Thoracic aorta (tissue), 2 donors: ENCODE measurements at places on chromosomes 2 and 18. TPM values are rescaled to one million over a fixed set of nuclear protein-coding genes. Genes with fewer than 3 reads are reported as not detected.

GRCh38 chr18:21281603-21282002 is 39.6 kb downstream of the GREB1L start:
- no peak overlapping the region for H3K27ac ChIP-seq
- H3K4me1 ChIP-seq, result peaks cover 13% of the 10 kb centered on the region
- DNase-seq, result no peak
- no peaks in the 10 kb centered on the region for H3K36me3 ChIP-seq
- no peaks in the 10 kb centered on the region for H3K27me3 ChIP-seq

CNDP1 gene
- total RNA-seq, result not detected

- H3K27ac ChIP-seq, result no peak overlapping the region
- no peaks in the 10 kb centered on the region for H3K27me3 ChIP-seq
- H3K4me3 ChIP-seq, result no peak overlapping the region
- no peaks in the 10 kb centered on the region for H3K4me1 ChIP-seq
- no peak for DNase-seq
Observed at GRCh38 chr2:185618625-185619024, 120.0 kb upstream of the FSIP2 start.

GRCh38 chr18:62957885-62958472 is 242.6 kb downstream of the PHLPP1 start:
- H3K36me3 ChIP-seq, result no peaks in the 10 kb centered on the region
- no peak overlapping the region for H3K27ac ChIP-seq
- no peak for DNase-seq

DNA sequence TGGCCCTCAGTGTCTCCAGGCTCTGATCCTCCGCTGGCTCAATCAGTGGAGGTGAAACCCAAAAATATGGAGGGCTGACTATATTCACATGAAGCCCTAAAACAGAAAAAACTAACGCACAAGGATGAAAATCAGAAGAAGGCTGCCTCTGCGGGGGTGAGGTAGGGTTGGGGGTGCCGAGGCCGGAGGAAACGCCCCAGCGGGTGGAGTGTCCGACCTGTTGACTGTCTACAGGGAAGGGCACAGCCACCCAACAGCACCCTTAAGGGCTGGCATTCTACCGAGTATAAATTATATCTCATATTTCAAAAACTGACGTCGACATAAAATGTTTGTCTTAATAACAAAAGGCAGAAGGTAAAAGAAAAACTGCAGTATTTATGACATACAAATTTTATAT is 223.5 kb downstream of the HDAC4 start:
- H3K27me3 ChIP-seq, result no peaks in the 10 kb centered on the region
- no peaks in the 10 kb centered on the region for H3K4me1 ChIP-seq
- no peak for DNase-seq
- no peak overlapping the region for H3K4me3 ChIP-seq
- no peak overlapping the region for H3K27ac ChIP-seq

GKN2 gene
- total RNA-seq, result 9.7 TPM

PAIP2B gene
- 4.7 TPM for total RNA-seq

GRCh38 chr2:136117391-136117841 is 533 bp downstream of the CXCR4 start:
- DNase-seq, result no peak
- peaks cover 23% of the 10 kb centered on the region for H3K4me1 ChIP-seq
- H3K36me3 ChIP-seq, result no peaks in the 10 kb centered on the region
- no peaks in the 10 kb centered on the region for H3K27me3 ChIP-seq
- peak overlapping the region; percentile 74 for H3K4me3 ChIP-seq

- H3K27ac ChIP-seq, result peak overlapping the region; percentile 55
- peaks cover 64% of the 10 kb centered on the region for H3K4me1 ChIP-seq
- H3K4me3 ChIP-seq, result no peak overlapping the region
- no peaks in the 10 kb centered on the region for H3K27me3 ChIP-seq
- no peaks in the 10 kb centered on the region for H3K36me3 ChIP-seq
Observed at GRCh38 chr2:33083699-33084387, 137.1 kb downstream of the LTBP1 start.

DSG2 gene
- 2.8 TPM for total RNA-seq

DNA sequence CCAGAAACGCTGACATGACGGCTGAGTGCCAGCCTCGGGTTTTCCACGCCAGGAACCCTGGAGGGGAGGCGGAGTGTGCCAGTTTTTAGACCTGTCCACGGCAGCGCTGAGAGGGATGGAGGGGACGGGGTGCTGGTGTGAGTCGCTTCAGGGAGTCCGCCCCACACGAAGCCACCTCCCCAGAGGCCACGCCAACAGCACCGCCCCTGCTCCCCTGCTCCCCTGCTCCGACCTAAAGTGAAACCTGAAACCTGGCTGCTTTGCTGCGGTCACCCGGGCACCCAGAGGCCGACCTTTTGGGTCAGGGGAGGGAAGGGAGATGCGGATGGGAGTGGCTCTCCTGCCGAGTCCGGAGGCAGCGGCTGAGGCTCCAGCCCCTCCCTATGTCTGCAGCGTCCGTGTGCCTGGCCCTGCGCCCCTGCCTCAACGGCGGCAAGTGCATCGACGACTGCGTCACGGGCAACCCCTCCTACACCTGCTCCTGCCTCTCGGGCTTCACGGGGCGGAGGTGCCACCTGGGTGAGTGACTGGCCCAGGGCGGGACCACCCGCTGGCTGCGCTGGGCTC is 38.1 kb downstream of the SNED1 start:
- H3K27me3 ChIP-seq, result no peaks in the 10 kb centered on the region
- H3K4me3 ChIP-seq, result peak overlapping the region; percentile 58
- peaks cover 8% of the 10 kb centered on the region for H3K4me1 ChIP-seq
- no peak overlapping the region for H3K27ac ChIP-seq

DNA sequence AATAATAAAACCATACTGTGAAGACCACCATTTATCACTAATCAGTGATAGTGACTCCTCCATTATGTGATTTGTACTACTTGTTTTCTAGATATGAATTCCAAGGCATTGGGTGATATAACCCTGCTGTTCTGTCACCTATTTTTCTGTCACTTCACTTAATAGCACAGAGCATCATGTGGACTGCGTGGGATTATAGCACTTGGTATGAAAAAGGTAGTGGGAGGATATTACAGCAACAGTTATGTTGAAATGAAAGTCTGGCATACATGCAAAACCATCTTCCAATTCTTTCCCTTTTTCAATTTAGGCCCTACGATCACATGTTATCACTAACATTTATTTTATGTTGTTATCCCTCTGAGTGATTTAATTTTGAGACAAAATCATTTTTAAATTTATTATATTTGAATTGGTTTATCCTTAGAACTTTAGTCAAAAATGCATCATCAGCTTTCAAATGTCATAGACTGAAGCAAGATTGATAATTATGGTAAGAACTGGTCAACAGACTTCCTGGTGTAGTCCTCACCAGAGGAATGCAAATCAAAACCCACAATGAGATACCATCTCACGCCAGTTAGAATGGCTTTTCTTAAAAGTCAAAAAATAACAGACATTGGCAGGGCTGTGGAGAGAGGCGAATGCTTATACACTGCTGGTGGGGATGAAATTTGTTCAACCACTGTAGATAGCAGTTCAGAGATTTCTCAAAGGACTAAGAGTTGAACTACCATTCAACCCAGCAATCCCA is 242.6 kb downstream of the IKZF2 start:
- no peak for DNase-seq
- no peaks in the 10 kb centered on the region for H3K36me3 ChIP-seq
- no peak overlapping the region for H3K4me3 ChIP-seq
- no peaks in the 10 kb centered on the region for H3K27me3 ChIP-seq
- H3K4me1 ChIP-seq, result peaks cover 6% of the 10 kb centered on the region

GRCh38 chr2:64807417-64807816 is 153.7 kb upstream of the SERTAD2 start:
- H3K27me3 ChIP-seq, result no peaks in the 10 kb centered on the region
- no peak overlapping the region for H3K4me3 ChIP-seq
- no peaks in the 10 kb centered on the region for H3K36me3 ChIP-seq
- no peaks in the 10 kb centered on the region for H3K4me1 ChIP-seq
- H3K27ac ChIP-seq, result no peak overlapping the region

DNA sequence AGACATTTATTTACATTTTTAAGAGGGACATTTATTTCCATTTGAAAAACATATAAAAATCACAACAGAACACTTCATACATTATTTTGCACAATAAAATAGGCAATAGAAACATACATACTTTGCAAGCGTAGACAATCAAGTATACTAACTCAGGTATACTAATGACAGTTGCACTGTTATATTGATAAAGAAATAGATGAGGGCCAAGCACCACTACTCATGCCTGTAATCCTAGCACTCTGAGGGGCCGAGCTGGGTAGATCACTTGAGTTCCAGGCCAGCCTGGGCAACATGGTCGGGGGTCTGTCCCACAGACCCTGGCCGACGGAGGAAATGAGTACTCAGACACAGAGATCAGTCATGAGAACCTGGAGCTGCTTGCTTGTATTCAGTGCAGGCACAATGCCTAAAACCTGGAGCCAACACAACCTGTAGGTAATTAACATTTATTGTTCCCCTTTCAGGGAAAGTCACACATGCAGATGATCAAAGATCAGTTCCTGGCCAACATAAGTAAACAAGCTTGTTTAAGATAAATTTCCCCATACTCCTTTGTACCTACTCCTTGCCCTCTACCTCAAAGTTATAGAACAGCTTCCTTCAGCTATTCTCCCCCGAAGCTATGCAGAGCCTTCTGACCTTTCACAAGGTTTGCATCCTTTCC is 1960.2 kb downstream of the SUCLG1 start:
- H3K4me3 ChIP-seq, result no peak overlapping the region
- DNase-seq, result no peak
- H3K27me3 ChIP-seq, result no peaks in the 10 kb centered on the region
- no peaks in the 10 kb centered on the region for H3K36me3 ChIP-seq
- no peaks in the 10 kb centered on the region for H3K4me1 ChIP-seq

DNA sequence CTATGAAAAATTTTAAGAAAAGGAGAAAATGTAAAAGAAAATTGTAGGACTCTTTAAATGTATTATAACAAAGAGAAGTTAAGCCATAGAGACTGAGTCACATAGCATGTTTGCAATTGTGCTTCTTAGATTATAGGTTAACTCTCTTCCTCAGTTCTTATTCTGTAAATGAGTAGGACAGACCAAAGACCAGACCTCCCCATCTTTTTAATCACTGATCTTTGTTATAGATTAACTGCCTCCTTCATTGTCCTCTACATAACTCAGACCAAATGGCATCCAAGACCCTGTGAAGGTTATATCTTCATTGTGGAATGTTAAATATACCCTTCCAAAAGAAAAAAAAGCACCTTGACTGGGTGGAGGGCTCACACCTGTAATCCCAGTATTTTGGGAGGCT is 316.9 kb upstream of the LRRTM4 start:
- H3K27ac ChIP-seq, result no peak overlapping the region
- no peaks in the 10 kb centered on the region for H3K36me3 ChIP-seq
- DNase-seq, result no peak
- no peak overlapping the region for H3K4me3 ChIP-seq
- no peaks in the 10 kb centered on the region for H3K4me1 ChIP-seq

DNA sequence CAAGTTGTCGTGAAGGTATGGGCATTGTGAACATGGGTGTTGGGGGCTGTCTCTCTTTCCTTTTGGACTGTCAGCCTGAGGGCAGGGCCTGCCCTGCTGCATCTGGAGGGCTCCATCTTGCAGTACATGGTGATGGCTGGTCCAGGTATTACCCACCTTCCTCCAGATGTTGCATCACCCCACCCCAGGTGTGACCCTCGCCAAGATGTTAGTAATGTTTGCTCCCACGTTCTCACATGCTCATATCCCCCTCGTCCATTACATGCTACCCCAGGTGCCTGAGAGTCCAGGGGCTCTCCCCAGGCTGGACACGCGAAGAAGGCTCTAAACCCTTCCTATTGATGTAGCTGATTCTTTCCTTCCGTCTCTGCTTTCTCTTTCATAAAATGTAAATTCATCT is 13.9 kb downstream of the ZAP70 start:
- H3K4me1 ChIP-seq, result peaks cover 10% of the 10 kb centered on the region
- H3K36me3 ChIP-seq, result no peaks in the 10 kb centered on the region
- DNase-seq, result no peak
- no peak overlapping the region for H3K4me3 ChIP-seq
- H3K27me3 ChIP-seq, result no peaks in the 10 kb centered on the region

DNA sequence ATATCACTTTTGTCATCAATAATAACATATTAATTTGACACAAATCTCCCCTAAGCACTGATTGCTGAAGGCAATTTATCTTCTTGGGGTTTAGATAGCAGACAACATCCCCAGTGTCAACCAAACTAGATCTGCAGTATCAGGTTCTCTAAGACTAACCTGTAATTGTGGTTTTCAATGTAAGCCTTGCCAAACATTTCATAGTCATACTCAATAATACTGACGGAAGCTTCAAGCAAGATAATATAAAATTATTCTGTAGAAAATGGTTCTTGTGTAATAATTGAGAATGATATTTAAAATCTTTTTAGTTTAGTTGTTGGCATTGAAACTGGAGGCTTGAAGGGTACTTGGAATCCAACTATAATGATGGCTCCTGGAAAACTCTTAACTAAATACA is 186.3 kb downstream of the RIT2 start:
- no peaks in the 10 kb centered on the region for H3K4me1 ChIP-seq
- H3K4me3 ChIP-seq, result no peak overlapping the region
- no peaks in the 10 kb centered on the region for H3K36me3 ChIP-seq
- H3K27me3 ChIP-seq, result no peaks in the 10 kb centered on the region

SRD5A2 gene
- total RNA-seq, result not detected

DNA sequence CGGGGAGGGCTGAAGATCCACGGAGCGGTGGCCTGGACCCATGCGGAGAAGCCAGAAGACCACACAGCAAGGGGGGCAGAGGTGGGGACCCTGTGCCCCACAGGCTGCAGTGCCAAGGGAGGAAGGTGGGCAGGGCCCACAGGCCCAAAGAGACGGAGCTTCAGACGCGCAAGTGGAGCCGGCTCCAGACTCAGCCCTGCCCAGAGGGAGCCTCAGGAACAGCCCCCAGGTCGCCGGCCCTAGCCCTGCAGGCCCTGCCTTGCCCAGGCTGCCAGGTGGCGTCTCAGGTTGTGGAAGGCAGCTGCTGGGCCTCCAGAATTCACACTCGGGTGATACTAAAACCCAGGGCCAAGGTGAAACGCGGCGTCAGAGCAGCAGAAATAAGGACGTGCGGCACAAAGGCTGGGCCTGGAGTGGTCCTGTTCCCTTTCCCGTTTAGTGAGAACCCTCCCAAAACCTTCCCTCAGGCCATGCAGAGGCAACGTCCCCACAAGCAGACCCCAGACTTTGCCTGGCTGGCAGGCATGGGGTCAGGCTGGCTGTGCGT is 36.8 kb downstream of the SLC66A2 start:
- H3K4me3 ChIP-seq, result no peak overlapping the region
- no peak for DNase-seq
- peaks cover 21% of the 10 kb centered on the region for H3K36me3 ChIP-seq

DNA sequence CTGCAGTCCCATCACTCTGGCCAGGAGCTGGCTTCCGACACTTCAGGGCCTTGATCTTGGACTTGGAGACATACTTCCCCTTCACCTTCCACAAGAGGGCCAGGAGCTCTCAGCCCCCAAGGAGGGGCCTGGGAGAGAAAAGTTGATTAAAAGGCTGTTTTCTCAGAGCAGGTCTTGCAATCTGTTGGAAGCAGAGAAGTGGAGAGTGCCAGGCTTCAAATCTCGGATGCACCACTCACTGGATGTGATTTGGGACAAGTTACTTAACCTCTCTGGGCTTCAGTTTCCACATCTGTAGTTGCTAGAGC is 255.3 kb downstream of the CYP26B1 start:
- DNase-seq, result no peak
- no peak overlapping the region for H3K4me3 ChIP-seq
- no peaks in the 10 kb centered on the region for H3K4me1 ChIP-seq
- no peak overlapping the region for H3K27ac ChIP-seq
- H3K36me3 ChIP-seq, result no peaks in the 10 kb centered on the region

- H3K27me3 ChIP-seq, result no peaks in the 10 kb centered on the region
- no peak overlapping the region for H3K27ac ChIP-seq
- H3K36me3 ChIP-seq, result no peaks in the 10 kb centered on the region
- no peaks in the 10 kb centered on the region for H3K4me1 ChIP-seq
- H3K4me3 ChIP-seq, result no peak overlapping the region
Observed at GRCh38 chr2:179036353-179036905, 13.5 kb downstream of the CCDC141 start.

- no peaks in the 10 kb centered on the region for H3K4me1 ChIP-seq
- DNase-seq, result no peak
- H3K4me3 ChIP-seq, result no peak overlapping the region
- H3K36me3 ChIP-seq, result no peaks in the 10 kb centered on the region
- no peak overlapping the region for H3K27ac ChIP-seq
Observed at GRCh38 chr2:205148755-205149154, 533.5 kb upstream of the NRP2 start.
